Foreskin fibroblast (primary cell): ENCODE measurements at places on chromosomes 1 and 21.

GRCh38 chr1:169534653-169535052, 48.9 kb upstream of the SLC19A2 start:
- DNase-seq, result no peak

- DNase-seq, result no peak
Measured at GRCh38 chr1:65725064-65725463, 67.6 kb upstream of the PDE4B start.

DNA sequence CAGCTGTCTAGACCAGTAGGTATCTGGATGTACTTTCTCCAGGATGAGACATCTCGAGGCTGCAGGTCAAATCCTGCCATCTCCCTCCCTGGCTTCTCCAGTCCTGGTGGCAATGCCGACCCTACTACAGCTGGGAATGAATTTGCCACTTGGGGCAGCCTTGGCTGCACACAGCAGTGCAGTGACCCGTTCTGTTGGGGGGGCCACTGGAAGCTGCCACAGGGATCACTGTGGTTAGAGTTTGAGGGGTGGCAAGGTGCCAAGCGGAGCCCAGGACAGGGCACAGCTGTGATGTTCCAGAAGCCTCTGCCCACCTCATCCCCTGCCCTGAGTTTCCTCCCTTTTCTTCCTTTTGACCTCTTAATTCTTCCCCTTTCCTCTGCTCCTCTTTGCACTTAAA, 17.1 kb downstream of the COL6A2 start:
- no peak for DNase-seq

DNA sequence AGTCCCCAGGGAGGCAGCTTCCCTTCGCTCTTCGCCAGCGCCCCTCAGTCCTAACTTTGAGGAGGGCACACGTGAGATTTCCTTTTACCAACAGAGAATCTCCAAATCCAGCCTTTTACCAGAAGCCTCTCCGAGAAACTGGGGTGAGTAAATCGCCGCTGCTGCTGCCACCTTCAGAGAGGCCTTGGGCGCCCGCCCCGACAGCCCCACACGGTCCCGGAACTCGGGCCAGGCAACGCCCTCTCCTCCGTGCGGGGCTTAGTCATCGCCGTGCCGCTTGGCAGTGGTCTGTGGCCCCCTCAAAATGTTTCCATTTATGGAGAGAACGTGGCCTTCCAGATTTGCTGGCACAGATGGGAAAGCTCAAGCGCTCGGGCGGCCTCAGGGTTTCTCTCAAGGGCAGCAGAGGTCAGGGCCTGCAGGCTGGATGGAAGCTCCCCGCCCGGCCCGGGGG, 41.4 kb upstream of the COL6A2 start:
- DNase-seq, result peak; percentile 97

DNA sequence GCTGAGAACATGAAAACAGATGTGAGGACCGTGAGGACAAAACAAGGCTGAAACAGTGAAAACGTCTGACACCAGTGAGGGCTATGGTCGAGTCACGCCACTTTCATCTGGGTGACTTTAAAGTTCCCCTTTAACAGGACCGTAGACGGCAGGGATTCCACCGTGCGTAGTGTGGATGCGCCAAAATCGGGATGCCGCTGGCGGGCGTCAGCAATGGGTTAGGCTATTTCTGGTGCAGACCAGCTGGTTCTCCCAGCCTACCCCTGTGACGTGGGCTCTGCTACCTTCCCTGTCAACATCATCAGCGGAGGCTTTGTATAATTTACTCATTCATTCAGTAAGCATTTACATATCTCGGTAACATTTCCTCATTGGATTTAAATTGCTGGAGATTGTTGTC, 246.6 kb upstream of the AJAP1 start:
- DNase-seq, result no peak

DNA sequence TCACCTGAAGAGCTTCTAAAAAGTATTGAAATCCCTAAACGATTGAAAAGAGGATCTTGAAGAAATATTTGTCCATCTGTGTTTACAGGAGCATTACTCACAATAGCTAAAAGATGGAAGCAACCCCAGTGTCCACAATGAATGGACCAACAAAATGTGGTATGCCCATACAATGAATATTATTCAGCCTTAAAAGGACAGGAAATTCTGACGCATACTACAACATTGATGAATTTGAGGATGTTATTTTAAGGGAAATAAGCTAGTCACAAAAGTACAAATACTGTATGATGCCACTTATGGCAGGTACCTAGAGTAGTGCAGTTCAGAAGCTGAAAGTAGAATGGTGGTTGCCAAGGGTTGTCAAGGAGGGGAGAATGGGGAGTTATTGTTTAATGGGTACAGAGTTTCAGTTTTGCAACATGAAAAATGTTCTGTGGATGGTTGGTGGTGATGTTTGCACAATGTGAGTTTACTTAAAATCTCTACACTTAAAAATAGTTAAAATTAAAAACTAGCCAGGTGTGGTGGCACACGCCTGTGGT, 37.1 kb upstream of the GADD45A start:
- no peak for DNase-seq

DNA sequence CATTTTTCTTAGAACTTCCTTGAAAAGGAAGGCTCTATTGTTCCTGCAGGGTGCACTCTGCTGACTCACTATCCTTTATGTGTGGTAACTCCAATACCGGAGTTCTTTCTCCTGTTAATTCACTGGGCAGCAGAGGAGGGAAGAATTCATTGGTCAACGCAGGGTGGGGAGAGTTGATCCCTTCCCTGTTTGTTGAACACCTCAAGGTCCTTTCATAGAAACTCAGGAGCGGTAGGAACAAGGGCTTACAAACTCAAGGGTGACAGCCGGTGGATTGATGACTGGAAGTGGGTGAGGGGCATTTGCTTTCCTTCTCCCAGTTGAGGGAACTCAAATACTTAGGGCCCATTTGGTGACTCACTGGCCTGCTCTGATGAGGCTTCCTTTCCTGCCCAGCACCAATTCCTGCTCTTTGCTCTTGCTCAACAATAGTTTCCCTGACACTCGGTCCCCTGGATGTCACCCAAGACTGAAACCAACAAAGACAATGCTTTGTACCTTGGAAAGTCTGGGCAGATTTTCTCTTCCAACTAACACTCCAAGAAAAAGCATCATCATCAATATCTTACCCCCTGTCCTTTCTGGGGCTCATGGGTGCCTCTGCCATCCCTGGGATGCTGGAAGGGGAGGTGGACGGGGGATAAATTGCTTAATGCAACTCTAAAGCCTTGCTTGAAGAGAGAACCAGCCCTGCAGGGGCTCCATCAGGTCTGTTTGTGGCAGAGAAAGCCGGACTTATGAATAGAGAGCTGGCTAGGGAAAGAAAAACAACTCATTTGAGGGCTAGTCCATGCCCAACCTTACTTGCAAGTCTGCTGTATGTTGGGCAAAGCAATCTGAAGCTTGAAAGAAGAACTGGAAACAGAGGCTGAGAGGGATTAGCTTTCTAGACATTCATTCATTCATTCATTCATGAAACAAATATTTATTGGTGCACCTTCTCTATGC, 9.3 kb downstream of the SLC26A9 start:
- peak; percentile 69 for DNase-seq

DNA sequence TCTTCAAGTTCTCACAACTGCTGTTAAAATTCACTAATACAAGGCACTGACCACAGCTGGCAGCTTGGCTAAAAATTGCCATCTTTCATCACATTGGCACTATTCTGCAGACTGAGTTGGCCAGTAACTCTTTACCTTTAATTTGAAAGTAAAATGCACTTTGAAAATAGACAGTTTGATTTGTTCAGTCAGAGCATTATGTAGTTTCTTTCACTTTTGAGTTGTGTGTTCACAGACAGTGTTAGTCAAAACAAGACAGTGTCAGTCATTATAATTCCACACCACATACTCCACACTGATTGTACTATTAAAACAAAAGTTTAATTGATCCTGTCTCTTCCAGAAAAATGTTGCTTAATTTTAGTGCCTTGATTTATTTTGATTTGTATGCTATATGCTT, 160.7 kb downstream of the SDCCAG8 start:
- DNase-seq, result no peak

DNA sequence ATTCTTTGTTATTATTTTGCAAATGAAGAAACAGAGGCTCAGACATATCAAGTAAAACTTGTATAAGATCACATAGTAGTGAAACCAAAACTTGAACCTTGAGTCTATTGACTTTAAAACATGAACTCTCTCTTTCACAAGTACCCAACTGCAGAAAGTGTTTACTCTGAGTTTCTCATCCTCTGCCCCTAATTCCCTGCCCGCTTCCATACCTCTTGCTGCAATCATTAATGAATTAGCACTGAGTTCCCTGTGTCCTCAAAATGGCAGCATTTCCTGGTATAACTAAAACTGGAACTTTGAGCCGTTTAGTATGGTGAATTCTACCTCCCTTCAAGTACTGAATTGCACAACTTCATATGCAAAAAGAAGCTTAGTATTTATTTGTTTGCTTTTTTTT, 147.7 kb upstream of the DNAH14 start:
- no peak for DNase-seq

GRCh38 chr1:240234485-240235210, 143.0 kb downstream of the FMN2 start:
- DNase-seq, result peak; percentile 85
